ENCODE measurements at places on chromosomes 12 and 14.
A peak's percentile ranks its signal among the peaks of the same experiment; 100 is the strongest.

DNA sequence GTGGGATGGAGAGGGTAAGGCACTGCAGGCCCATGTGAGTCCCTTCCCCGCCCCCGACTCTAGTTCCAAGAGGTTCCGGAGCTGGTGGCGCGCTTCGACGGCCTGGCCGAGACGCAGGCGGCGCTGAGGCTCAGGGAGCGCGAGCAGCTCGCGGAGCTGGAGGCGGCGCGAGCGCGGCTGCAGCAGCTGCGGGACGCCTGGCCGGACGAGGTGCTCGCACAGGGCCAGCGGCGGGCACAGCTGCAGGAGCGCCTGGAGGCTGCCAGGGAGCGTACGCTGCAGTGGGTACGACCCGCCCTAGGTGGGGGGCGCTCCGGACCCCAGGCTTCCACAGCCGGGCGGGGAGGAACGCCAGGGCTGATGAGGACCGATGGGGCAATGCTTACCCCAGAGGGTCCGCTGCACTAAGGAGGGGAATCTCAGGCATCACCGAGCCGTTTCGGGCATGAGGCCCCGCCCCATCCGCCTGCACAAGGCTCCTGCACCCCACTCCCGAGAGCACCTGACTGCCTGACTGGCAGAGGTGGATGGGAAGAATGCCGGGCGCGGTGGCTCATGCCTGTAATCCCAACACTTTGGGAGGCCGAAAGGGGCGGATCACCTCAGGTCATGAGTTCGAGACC, 4.9 kb downstream of the CFAP73 start:
- DNase-seq = peak; percentile 34

- DNase-seq = no peak
Measured at GRCh38 chr12:126157575-126157966, 1092.3 kb downstream of the AACS start.

- no peak for DNase-seq
Measured at GRCh38 chr12:561908-562593, 101.2 kb downstream of the NINJ2 start.

DNA sequence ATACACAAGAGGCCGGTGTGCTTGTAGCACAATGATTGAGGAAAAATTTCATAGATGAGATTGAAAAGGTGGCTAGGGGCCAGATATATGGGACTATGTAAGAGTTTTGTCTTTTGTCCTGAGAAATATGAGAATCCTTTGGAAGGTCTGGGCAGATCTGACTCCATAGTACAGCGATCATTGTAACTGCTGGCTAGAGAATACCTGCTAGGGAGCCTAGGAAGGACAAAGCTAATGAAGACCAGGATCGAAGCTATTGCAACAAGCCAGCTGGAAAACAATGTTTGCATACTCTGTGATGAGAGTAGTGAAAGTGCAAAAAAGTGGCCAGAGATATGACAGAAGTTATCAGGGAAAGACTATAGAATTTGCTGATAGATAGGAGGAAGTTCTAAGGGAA, 537.6 kb downstream of the C12orf50 start:
- no peak for DNase-seq

DNA sequence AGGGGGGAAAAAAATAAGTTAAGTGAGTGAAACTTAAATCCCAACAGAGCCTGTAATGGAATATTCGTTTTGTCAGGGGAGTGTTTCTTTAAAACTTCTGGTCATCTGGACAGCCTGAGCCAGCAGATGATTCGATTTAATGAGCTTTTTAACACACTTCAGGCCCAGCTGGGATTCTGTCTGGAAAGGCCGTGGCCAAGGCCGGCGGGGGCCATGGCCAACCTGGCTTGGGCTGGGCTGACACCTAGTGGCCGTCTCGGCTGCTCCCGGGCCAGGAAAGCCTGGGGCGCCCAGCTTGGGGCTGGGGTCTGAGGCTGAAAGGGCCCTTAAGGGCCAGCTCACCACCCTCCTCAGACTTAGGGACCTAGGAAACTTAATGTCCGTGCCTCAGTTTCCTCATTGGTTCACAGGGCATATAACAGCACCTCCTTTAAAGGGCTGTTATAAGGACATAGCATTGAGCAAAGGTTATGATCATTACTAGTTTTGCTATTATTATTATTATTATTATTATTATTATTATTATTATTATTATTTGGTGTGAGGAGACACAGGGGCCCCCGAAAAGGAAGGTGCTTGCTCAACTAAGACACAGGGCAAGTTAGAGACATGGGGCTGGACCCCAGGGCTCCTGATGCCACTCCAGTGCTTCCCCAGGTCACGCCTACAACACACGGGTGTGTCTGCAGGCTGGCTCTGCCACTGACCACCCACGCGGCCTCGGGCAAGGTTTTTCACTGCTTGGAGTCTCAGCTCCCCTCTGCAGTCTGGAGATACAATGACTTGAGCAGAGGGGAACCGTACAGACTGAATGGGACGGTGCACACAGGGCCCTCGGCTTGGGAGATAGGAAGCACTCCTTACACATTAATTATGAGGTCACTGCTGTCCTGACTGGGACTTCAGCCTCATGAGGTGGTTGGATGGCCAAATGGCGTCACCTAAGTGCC, 84.0 kb downstream of the SYNE3 start:
- DNase-seq = no peak

DNA sequence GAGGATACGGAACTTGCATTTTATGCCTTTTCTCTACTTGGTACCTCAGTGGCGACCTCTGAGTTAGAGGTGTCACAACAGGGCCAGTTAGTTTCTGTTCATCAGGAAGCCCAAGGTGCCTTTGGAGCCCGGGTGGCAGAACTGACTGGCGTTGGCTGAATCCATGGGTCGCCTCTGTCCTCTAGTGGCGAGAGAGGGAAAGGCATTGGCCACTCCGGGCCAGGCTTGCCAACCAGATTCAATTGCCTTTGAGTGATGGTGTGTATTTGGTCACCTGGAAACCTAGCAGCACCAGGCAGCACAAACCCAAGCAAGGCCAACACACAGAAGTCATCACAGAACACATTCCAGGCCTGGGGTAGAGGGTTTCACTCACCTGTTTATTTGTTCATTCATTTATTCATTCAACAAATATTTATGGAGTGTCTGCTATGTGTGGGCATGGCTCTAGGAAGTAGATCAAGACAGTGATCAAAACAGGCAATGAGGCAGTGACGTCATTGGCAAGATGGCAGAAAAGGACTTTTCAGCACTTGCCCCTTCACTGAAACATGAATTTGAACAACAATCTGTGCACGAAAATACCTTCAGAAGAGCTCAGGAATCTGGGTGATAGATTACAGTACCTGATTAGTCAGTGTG, 40.5 kb upstream of the KCNA5 start:
- DNase-seq = peak; percentile 73

DNA sequence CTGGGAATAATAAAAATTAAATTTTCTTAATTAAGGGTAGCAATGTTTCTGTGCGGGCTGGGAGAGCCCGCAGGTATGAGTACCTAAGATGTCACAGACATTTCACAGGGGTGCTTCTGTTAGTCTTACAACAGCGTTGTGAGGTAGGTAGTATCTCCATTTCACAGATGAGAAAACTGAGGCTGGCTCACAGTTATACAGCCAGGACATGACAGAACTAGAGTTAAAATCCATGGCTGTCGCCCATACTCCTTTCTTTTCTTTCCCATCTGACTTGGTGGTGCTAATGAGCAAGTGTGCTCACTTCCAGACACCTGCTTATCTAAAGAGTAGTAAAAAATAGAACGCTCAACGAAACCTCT, 2.1 kb downstream of the BMAL2 start:
- DNase-seq = no peak

DNA sequence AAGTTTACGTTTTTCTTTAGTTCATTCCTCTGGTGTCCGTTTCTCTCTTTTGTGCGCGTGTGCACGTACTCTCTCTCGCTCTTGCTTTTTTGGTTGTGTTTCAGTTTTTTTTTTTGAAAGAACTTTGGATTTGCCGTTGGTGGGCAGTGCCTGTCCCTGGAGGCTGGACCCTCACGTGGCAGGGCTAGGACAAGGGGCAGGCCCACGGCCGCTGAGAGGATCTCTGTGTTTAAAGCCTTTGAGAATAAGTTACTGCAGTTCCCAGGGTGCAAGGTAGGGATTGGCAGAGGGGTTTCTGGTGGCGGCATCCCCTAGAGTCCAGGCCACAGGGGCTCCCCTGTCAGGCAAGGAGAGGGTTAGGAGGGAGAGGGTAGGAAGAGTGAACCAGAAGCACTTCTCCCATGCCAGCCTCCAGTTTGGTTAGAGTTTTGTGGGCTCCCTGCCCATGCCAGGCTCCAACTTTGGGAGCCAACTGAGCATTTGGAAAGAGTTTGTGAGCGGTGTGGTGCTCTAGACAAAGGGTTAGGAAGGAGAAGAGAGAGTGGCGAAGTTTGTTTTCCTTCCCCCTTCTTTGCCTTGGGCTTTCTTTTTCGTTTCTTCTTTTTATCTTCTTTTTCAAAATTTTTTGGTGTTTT, 30.5 kb downstream of the ZFHX2 start:
- DNase-seq = no peak

GRCh38 chr14:90034156-90034555, 27.6 kb upstream of the KCNK13 start:
- no peak for DNase-seq

DNA sequence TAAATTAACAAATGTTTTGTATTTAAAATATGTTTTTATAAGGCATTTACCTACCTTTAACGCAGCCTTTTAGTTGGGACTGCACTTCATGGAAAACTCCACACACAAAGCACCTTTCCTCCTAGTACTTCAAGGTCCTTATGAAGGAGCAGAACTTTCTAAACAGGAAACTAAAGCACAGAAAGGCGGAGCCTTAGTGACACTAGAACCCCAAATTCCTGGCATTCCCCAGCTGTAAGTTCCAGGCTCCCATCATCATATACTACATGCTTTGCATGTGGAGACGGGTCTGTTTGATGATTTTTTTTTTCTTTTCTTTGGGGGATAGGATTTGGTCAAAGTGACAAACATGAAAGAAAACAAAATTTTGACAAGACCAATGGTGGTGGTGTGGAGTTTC, 39.5 kb downstream of the STXBP6 start:
- DNase-seq = no peak

- DNase-seq = no peak
Measured at GRCh38 chr12:1877169-1877878, 41.1 kb downstream of the CACNA2D4 start.

- DNase-seq = no peak
Measured at GRCh38 chr12:51910691-51911090, 3.4 kb downstream of the ACVRL1 start.

- DNase-seq = no peak
Measured at GRCh38 chr12:4036671-4037271, 163.6 kb upstream of the PARP11 start.

- DNase-seq = no peak
Measured at GRCh38 chr14:77107228-77107627, 9.2 kb downstream of the CIPC start.

DNA sequence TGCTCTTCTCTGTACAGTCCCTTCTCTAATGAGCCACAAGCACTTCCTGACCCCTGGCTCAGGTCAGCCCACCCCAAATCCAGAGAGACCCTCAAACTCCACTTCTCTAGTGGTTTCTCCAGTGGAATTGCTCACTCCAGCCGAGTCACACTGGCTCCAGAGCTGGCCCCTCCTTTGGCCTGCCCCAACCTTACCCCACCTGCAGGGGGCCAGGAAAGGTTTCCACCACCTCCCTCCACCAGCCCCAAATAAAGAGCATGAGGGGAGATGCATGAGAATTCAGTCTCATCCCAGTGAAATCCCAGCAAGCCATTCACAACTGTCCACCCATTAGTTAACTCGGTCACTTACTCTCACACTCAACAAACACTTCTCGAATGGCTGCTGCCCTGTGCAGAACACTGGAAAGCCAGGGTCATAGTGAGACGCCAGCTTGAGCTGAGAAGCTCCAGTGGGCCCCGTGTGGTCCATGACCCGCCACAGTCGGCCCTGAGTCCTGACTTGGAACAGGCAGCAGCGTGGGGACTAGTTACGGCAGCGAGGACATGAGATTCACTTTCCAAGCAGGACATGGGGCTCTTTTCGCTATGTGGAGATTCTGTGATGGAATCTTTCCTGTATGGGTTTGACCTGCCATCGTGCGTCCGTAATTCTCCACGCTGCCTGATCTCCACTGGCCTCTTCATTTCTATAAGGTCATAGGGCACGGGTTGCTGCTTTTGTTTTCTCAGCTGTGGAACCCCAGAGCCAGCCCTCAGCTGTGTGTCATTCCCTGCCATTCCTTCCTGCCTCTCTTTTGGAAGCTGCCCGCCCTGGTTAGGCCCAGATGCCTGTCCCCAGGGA, 44.2 kb downstream of the SLC6A12 start:
- no peak for DNase-seq

DNA sequence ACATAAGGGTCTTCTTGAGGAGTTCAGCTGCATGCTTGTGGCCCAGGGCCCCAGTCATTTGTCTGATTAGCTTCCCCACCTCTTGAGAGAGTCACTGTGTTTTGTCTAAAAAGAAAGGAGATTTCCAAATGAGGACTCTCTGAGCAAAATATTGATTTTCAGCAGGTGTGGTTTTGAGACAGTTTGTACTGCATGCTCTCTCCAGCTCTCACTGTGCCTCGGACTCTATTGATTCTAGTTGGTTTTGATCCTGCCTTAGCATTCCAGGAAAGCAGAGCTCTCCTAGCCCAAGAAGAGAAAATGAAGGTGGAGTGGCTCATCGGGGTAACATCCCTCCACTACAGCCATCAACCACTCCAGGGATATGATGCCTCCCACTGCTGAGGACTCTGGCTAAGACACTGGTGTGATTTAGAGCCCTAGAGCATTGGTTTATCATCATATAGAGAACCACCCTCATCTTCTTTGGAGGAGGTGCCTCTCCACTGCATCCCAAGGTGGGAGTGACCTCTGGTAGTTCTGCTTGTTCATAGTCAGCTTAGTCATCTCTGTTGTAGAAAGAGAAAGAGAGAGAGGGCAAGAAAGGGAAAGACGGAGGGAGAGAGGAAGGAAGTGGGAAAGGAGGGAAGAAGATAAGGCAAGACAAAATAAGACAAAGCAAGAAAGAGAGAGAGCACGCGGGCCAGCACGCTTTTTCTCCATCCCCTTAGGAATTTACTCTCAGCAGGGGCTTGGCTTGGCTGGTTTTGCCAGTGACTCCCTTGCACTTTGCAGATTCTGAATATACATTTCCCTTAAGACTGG, 365.6 kb downstream of the DPF3 start:
- no peak for DNase-seq

DNA sequence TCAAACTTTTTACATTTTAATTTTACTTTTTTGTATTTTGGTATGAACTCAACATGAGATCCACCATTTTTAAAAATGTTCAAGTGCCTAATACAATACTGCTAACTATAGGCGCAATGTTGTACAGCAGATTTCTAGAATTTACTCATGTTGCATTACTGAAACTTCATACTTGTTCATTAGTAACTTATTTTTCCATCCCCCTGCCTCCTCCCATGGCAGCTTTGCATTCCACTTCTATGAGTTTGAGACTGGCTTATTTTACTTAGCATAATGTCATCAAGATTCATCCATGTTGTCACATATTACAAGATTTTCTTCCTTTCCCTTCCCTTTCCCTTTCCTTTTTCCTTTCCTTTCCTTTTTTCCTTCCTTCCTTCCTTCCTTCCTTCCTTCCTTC, 825.9 kb downstream of the SLC16A7 start:
- no peak for DNase-seq

GRCh38 chr12:19139615-19140194, 10.2 kb downstream of the PLEKHA5 start:
- DNase-seq = no peak
